ENCODE measurements at places on chromosomes 5 and 9.
A peak's percentile ranks its signal among the peaks of the same experiment; 100 is the strongest.

GRCh38 chr5:149939546-149939945 is 5.0 kb downstream of the PDE6A start:
- DNase-seq = no peak

DNA sequence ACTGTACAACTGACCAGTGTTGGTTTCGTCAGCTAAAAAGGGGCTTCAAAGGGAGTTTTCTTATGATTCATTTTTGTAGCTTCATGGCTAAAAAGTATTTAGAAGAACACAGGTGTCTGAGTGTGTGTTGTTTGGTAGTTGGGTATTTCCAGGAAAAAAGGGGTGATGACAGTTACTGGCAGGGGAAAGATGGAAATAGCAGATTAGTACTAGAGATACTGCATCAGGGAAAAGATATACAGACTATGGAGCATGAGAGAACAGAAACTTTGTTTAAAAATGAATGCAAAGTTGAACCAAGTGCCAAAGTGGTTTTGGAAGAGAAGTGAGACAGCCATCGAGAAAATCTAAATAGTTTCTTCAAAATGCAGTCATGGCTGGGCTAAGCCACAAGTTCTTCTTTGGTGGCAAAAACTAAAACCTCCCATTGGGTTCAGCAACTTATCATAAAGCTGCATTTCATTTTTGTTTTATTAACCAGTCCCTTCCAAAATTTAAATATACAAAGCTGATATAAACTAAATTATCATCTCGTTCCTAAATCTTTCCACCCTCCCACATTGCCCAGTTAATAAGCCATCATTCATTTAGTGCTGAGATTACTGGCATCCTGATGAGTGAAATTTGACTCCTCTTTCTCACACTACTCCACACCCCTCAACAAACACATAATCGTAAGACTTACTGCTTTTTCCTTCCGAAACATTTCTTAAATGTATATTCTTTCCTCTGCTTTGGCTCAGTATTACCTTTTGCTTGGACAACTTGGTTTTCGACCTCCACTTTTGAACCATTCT is 33.5 kb downstream of the ELL2 start:
- no peak for DNase-seq

- DNase-seq = no peak
Observed at GRCh38 chr5:140964356-140964755, 1.9 kb upstream of the PCDHAC2 start.

DNA sequence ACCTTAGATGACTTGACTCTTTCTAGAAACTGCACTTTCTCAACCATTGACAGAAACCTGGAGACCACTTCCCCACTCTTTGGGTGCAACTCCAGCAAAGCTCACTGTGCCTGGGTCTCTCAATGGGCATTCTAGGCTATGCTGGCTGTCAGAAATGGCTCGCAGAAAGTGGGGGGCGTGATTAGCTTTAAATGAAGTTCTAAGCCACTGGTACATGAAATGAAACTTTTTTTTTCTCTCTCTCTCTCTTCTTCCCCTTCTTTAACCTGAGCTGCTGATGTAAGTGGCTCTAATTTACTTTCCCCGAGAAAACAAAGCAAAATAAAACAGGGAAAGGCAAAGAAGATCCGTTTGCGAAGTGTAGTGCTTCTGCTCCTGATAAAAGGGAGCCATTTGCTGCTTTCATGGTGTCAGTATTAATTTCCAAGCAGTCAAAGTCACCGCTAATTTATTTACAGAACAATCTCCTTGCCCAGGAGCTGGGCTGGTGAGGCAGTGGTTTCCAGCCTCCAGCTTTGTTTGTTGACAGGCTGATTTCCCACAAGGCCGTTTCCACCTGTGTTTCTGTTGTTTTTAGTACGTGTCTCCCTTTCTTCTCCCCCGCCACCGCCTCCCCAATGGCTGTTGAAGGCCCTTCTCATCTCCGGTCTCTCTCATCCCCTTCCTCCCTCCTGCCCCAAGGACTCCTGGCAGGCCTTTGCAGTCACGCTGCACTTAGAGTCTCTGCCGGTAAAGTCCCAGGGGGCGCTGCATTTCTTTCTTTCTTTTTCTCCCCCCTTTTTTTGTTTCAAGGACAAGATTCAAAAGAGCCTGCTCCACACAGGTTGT is 422.9 kb downstream of the EBF1 start:
- no peak for DNase-seq

GRCh38 chr5:14097998-14098471 is 45.1 kb upstream of the TRIO start:
- no peak for DNase-seq

DNA sequence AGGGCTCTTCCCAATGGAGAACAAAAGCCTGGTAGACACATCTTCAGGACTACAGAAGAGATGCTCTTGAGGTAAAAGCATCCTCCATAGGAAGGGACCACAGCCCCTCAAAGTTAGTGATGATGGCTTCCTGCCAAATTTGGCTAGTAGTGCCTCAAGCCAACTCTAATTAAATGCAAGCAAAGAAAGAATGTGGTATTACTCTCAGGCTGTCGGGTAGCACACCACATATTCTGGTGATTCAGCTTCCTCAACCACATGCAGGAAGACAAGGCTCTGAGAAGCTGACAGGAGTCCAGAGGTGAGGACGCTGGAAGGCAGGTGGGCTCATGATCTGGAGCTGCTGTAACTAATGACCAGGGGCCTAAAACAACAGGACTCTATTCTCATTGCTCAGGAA is 37.2 kb upstream of the S1PR3 start:
- DNase-seq = no peak

DNA sequence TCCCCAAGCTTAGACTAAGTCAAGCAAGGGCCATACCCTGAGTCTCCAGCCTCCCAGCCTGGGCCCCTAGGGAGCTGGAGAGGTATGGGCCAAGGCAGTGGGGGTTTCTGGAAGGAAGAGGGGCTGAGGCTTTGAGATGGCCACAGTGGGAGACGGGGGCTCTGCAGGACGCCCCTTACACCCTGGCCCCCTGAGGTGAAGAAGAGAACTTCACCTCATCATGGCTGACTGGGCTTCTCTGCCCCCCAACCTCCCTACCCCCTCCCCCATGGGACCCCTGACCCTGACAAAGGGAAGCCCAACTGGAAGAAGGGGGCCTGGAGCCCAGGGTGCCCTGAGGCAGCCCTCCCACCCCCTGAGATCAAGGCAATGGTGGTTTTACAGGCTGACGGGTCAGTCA is 25.8 kb downstream of the PCDH1 start:
- no peak for DNase-seq

- no peak for DNase-seq
Observed at GRCh38 chr9:89563571-89564345, 41.1 kb upstream of the GADD45G start.

DNA sequence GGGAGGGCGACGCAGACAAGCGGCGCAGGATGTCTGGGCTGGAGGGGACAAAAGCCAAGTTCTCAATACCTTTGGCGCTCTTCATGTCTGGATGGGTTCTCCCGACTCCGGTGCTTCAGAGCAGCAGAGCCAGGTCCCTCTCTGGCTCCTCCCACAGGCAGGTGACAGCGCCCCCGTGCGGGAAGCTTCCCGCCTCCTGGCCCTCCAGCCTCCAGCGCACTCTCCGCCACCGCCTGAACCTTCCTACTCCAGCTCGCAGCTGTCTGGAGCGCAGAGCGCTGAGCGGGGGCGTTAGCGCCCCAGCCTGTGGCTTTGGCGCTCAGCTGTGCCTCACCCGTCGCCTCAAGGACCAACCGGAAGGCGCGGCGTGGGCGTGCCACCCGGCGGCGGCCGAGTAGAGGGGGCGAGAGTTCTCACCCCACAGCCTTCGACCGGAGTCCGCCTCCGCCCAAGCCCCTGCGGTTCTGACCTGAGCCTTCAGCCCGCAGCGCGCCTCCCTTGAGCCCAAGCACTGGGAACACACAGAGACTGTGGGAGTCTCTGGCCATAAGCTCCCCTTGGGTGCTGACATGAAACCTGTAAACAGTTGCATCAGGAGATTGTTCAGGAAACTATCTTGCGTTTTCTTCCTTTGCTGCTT is at the start of gene SLCO4C1:
Gene SLCO4C1, minus strand, starts transcription at position 107 of the 640 bp plus-strand sequence. Its CDS starts 22 bp downstream, at position 85.
- DNase-seq = peak; percentile 78

- no peak for DNase-seq
Observed at GRCh38 chr9:70945301-70945700, 176.1 kb downstream of the TRPM3 start.

DNA sequence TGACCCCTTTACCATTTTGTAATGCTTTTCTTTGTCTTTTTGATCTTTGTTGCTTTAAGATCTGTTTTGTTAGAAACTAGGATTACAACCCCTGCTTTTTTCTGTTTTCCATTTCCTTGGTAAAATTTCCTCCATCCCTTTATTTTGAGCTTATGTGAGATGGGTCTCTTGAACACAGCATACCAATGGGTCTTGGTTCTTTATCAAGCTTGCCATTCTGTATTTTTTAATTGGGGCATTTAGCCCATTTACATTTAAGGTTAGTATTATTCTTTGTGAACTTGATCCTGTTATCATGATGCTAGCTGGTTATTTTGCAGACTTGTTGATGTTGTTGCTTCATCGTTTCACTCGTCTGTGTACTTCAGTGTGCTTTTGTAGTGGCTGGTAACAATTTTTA is 337.3 kb downstream of the SPATA31D1 start:
- no peak for DNase-seq
